ENCODE measurements at places on chromosomes 6 and 20. TPM values are rescaled to one million over a fixed set of nuclear protein-coding genes. Genes with fewer than 3 reads are reported as not detected.

The CD24 gene
- total RNA-seq: 7,557 TPM

The RFX6 gene
- not detected for total RNA-seq

The IPCEF1 gene
- total RNA-seq: 1.7 TPM

The ULBP3 gene
- 10.9 TPM for total RNA-seq

The SLC35D3 gene
- not detected for total RNA-seq

The ACTR5 gene
- 7.5 TPM for total RNA-seq

The CD93 gene
- total RNA-seq: 0.35 TPM
